Activated CD4-positive, alpha-beta memory T cell treated with anti-CD3 and anti-CD28 coated beads, Interleukin-2, amount 10 ng/mL, durations not matched to agents 7 days and 5 days (primary cell): ENCODE measurements at places on chromosomes 3 and 15. TPM values are rescaled to one million over a fixed set of nuclear protein-coding genes. Genes with fewer than 3 reads are reported as not detected.

DNA sequence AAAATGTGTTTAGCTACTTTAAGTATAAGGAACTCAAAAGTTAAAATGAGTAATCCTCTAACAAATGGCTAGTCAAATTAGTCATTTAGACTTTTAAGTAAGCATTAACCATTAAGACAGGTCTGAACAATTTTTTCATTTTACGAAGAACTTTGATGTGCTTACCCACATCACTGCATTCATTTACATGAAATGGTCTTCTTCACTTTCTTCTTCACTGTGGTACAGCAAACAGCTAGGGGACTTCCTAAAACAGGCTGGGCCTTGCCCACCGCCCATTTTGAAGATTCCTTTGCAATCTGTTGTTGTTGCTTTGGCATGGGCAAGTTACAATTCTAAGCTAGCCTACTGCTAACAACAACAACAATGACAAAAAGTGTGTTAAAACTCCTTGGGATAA is 67.4 kb downstream of the CBLB start:
- no peak for DNase-seq
- H3K27ac ChIP-seq, result no peak overlapping the region
- peaks cover 36% of the 10 kb centered on the region for H3K36me3 ChIP-seq
- no peaks in the 10 kb centered on the region for H3K27me3 ChIP-seq
- peaks cover 48% of the 10 kb centered on the region for H3K4me1 ChIP-seq
- H3K4me3 ChIP-seq, result no peak overlapping the region

The FAM3D gene
- total RNA-seq, result not detected

The TRIM42 gene
- total RNA-seq, result not detected

DNA sequence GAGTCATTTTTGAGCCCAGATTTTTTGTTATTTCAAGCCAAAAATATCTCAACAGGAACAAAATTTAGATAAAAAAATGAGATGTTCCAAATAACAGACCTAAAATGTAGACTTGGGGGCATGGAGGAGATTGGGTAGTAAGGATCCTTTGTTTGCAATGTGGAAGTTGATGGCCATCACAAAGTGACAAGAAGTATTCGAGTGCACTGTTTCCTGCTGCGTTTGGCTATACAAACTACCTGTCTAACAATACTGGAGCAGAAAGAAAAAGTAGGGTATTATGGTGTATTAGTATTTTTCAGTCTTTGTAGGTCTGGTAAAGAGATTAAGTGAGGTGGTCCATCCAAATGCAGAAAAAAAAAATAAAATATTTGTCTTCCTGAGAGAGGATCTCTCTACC is 284.2 kb downstream of the C3orf38 start:
- H3K4me3 ChIP-seq, result no peak overlapping the region
- H3K27me3 ChIP-seq, result no peaks in the 10 kb centered on the region
- H3K27ac ChIP-seq, result no peak overlapping the region
- H3K4me1 ChIP-seq, result no peaks in the 10 kb centered on the region

DNA sequence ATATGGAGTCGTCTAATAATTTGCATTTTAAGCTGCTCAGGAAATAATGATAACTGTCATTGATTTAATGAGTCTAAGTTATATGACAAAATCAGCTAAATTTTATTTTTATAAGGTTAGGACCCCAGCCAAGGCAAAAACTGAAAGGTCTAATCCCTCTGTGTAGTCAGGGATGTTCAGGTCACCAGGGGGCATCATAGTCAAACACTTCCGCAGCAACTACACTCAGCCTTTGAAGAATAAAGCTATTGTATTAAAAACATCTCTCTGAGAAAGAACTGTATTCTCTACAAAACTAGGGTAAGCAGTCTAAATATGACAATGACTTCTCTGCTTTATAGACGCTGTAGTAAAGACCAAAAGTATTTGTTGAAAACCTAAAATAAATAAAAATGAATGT is 15.0 kb downstream of the INTS14 start:
- H3K4me3 ChIP-seq, result no peak overlapping the region
- no peaks in the 10 kb centered on the region for H3K27me3 ChIP-seq
- peaks cover 5% of the 10 kb centered on the region for H3K4me1 ChIP-seq
- peaks cover 34% of the 10 kb centered on the region for H3K36me3 ChIP-seq
- H3K27ac ChIP-seq, result no peak overlapping the region

DNA sequence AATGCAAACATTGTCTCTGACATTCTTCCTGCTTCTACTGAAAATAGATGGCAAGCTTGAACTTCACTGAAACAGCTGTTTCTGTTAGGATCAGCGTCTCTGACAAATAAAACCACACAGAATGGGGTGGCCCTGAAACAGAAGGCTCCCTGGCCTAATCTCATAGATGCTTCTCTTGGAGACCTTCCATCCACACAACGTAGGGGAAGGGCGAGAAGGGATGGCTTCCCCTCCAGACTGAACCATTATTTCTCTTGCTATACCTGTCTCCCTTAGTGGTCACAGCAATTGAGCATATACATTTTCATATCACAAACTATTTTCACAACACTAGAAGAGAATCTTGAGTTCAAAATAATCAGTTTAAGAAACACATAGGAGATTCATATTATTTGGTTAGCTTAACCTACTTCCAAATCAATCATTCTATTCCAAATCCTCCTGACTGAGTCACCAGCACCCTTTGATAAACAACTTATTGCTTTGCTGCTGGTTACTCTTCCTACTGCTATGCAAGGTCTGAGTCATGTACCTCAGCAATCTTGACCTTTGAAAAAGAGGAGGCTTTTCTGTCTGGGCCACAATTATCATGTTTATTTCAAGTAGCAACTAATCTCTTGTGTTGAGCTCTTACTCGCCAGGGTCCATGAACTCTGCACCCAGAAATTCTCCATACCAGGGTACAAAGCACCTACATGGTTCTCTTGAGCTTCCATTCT is 45.5 kb downstream of the CBLB start:
- peak overlapping the region; percentile 28 for H3K27ac ChIP-seq
- no peak overlapping the region for H3K4me3 ChIP-seq
- peaks cover 60% of the 10 kb centered on the region for H3K36me3 ChIP-seq

- H3K36me3 ChIP-seq, result peaks cover 4% of the 10 kb centered on the region
- peaks cover 8% of the 10 kb centered on the region for H3K4me1 ChIP-seq
- no peak overlapping the region for H3K27ac ChIP-seq
- no peak overlapping the region for H3K4me3 ChIP-seq
- DNase-seq, result no peak
Observed at GRCh38 chr3:32910954-32911353, 40.5 kb upstream of the CCR4 start.
